ENCODE measurements at places on chromosomes 1 and 21.

DNA sequence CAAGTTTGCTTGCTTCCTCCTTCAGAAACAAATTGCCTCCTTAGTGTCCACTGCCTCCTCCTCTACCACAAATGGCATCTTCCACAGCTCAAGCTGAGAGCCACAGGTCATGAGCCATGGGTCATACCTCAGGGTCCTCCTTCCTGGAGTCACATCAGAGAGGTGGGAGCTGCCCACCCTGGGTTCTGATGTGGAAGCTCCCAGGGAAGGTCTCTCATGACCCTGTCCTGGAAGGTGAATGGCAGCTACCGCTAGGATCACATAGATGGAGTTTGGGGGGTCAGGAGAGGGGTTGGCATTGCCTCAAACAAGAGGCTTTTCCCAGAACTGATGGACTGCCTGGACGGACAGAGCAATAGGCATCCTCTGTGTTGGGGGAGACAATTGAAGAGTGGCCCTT lies 321.4 kb downstream of the MATN1 start:
- DNase-seq = no peak

DNA sequence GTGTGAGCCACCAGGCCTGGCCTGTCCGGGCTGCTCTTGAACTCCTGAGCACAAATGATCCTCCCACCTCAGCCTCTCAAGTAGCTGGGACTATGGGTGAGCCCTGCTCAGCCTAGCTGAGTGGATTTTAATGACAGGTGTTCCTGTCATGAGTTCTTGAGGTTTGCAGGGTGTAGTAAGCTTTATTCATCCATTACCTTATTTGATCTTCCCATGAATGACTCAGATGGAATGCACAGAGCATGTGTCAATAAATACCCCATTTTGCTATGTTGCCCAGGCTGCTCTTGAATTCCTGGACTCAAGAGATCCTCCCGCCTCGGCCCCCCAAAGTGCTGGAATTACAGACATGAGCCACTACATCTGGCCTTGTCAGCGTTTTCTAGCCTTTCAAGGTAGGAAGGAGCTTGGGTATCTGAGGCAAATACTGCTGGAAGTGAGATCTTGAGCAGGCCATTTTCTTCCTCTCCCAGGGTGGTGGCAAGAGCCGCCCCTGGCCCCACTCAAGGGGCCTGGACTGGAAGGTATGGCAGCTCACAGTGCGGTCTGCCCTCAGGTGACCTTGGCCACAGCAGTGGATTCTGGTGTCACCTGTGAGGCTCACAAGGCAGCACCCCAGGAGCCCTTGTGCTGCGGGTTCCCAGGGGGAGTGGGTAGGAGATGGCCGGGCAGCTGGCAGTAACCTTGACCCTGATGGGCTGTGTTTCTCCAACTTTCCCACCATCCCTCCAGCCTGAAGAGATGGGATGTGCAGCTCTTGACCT lies 20.0 kb downstream of the PIK3CD start:
- DNase-seq = no peak

- no peak for DNase-seq
Observed at GRCh38 chr1:92441316-92441696, 45.4 kb downstream of the GFI1 start.

DNA sequence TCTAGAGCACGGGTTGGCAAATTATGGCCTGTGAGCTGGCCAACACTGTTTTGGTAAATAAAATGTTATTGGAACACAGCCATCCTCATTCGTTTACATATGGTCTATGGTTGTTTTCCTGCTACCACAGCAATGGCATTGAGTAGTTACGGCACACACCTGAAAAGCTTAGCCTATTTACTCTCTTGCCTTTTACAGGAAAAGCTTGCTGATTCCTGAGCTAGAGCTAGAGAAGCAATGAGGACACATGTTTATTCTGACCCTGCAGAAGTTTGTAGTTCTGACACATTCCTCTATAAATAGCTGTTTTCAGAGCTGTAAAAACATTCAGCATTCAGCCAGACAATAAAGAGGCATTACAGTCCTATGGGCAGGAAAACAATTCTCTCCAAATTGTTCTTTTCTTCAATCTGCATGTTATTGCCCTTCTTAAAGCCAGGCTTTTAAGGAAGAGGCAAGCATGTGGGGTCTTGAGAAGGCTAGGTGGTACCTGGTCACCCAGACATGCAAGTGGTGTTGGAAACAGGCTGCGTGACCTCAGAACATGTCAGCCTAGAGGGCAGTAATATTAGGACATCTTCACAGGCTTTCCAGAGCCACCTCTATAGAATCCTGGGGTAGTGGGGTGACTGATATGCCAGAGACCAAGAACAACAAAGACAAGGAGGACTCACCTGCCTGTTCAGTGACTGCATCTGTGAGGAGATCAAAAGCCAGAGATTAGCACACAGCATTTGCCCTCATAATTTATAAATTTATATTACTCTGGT lies 1.6 kb downstream of the FCRL2 start:
- no peak for DNase-seq

DNA sequence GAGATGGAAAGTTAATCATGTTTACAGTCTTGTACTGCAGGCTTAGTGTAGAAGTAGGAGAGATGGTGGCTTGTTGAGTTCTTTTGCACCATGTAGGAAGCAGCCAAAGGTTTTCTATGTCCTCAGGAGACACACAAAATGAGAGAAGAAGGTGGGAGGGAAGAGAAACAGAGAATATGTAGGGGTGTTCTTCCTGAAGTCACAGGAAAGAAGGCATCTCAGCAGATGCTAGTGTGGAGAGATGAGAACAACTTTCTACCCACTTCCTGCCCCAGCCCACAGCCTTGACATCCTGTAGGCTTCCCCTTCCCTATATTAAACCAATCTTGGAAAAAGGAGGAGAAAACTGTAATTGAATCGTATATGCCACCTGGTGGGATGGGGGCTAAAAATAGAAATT lies 217.0 kb downstream of the S1PR1 start:
- no peak for DNase-seq

DNA sequence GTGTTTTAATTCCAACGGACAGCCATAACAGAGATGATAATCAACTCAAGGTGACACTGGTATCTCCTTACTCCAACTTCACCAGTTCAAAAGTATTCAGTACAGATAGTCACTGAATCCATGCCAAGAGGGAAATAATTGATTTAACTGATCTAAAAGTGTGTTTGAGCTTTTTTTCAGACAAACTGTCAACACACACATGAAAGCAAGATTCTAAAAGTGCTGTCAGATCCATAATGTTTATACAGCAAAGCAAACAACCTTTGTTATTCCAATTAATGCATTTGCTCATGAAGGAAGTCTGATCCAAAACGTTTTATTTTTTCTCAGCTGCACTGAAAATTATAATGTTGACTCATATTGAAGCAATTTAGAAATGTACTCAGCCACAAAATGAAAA lies 5.9 kb upstream of the PRKAA2 start:
- DNase-seq = no peak

- no peak for DNase-seq
Observed at GRCh38 chr1:160639652-160640051, 7.2 kb downstream of the SLAMF1 start.

DNA sequence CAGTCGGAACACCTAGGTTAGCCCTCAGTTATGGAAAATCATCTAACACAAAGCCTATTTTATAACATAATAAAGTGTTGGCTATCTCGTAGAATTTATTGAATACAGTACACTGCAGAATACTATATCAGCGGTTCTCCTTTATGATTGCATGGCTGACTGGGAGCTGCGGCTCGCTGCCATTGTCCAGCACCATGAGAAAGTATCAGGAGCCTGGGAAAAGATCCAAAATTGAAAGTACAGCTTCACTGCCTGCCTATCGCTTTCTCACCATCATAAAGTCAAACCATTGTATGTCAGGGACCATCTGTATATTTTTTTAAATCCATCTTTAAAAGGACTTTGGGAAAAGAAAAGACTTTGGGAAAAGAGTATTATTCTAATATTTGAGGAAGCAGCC lies 111.9 kb upstream of the RAVER2 start:
- DNase-seq = no peak

DNA sequence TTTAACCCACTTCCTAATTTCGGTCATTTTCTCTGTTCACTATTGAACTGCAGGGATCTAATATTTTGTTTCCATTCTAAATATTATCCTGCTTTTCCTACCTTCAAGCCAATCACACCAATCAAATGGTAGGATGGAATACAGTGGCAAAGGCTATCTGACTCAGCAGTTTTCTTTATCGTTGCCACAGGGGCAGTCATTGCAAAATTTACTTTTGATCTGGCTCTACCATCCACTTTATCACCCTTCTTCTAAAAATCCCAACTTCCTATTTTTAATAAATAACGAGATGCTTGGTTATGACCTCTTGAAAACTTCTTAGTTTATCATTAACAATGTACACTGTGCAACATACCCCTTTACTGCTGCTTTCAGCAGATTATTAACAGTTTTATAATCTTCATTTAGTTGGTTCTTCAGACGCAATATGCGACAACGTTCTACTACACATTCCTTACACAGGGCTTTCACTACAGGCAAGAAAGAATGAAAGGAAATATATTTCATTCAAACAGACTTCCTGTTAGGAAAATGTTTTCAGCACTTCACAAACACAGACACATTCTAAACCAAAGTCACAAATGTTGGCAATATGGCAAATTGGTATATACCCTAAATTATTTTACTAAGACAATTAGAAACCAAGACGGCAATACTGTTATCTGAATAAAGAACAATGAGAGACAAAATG lies 52.3 kb upstream of the RAP1GAP start:
- DNase-seq = no peak

DNA sequence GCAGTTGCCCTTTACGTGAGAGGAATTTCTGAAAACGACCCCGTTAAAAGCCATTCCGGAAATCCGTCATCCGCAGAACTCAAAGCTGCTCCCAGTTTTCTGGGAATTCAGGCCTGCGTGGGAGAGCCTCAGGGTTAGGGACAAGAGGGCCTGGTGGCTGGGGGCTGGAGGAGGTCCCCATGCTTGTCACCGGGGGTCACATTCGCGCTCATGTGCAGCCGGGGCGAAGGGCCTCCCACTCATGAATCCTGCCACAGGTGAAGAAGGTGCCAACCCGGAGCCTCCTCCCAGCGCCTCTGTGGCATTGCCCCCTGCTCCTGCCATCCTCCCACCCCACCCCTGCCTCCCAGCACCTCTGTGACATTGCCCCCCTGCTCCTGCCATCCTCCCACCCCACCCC lies 98.3 kb downstream of the PRDM16 start:
- DNase-seq = no peak

GRCh38 chr1:218679988-218680748 lies 335.0 kb downstream of the TGFB2 start:
- DNase-seq = peak; percentile 81

GRCh38 chr1:33824971-33825370 lies 38.9 kb upstream of the HMGB4 start:
- no peak for DNase-seq

DNA sequence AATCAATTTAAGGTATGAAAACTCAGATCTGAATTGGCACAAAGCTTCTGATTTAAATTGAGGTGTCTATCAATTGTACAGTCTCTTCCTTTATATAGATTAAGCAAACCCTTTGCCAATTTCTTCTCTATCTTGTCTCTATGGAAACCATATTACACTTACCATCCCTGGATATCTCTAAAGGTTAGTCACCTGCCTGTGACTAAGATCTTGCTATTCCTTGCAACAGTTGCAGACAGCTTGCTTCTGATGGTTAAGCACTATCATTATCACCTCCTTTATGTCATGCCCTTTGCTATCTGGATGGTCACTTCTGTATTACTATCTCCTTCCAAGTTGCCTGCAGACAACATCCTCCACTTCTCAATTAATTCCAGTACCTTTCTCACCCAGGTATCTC lies 998.6 kb upstream of the B3GALT2 start:
- no peak for DNase-seq

- DNase-seq = peak; percentile 65
Observed at GRCh38 chr1:170567214-170567613, 35.2 kb downstream of the GORAB start.

DNA sequence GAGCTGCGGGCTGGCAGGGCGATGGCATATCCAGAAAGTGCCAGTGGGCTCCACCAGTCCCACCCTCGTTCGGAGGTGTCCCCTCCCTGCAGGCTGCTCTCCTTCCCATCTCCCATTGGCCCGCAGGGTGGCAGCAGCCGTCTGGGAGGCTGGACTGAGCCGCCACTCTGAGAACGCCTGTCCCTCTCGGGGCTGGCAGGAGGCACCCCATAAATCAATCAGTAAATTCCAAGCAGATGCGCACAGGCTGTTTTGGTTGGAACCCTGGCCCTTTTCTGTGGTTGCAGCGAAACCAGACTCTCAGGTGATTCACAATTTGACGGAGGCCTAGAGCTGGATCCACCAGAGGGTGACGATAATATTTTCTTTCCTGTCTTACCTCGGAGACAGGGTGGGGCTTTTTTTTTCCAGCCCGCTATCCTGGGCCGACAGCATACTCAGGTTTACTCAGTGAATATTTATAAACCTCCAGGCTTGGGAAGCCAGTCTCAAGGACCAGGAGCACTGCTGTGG lies 99.7 kb downstream of the GLIS1 start:
- no peak for DNase-seq

GRCh38 chr1:47557066-47557465 lies 119.2 kb downstream of the FOXD2 start:
- DNase-seq = no peak

- DNase-seq = no peak
Observed at GRCh38 chr1:16235944-16236510, 956 bp downstream of the CPLANE2 start.

- DNase-seq = no peak
Observed at GRCh38 chr1:17372955-17373354, 959 bp downstream of the PADI6 start.

DNA sequence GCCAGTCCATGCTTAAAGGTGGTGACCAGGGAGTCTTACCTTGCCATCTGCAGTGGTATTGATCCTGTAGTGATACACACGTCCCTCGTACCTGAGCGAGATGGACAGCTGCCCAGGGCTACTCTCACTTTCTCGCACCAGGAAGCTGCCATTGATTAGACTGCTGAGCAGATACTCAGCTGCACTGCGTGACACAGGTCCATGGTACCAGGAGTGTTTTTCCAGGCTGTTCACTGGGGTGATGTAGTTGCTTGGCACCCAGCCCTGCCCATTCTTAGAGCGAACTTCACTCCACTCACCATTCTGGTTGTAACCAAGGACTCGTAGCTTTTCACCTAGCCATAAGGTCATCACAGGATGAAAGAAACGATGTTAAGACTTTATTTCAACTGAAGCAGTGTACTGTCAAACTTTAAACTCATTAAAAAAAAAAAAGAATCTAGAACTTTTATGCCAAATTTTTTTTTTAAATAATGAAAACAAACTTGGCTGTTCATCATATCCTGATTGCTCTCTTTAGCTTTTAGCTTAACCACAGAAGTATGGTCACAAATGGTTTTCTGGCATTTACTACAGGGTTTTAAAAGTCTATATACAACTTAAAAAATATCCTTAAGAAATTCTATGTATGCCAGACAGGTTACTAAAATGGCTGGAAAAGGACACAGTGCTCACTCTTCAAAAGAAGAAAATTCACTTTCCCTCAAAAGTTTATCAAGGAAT lies 44.6 kb downstream of the TOR3A start:
- no peak for DNase-seq

- DNase-seq = peak; percentile 26
Observed at GRCh38 chr1:46549697-46550681, 1.5 kb downstream of the KNCN start.

- no peak for DNase-seq
Observed at GRCh38 chr21:34810786-34811185, 142.0 kb downstream of the CLIC6 start.
